Hepatic stellate cell (primary cell): ENCODE measurements at places on chromosomes 3 and 15.

- no peak for DNase-seq
Measured at GRCh38 chr3:77414881-77415280, 375.0 kb downstream of the ROBO2 start.

GRCh38 chr3:99111235-99111634, 209.7 kb upstream of the DCBLD2 start:
- no peak for DNase-seq

DNA sequence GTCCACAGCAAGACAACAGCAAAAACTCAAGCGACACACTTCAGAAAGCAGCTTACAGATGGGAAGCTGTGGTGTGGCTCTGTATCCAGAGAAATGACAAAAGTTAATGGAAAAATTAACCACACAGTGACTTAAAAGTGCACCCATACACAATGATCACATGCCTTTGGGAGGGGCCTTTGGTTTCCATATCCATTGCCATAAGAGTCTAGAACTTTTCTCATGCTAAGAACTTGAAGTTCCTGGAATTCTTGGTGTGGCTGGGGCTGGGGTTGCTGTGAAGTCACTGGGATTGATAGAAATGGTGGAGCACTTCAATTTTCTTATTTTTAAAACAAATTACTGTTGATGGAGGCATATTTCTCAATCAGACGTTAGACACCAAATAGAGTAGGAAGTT, 108.6 kb upstream of the FEZF2 start:
- no peak for DNase-seq

- no peak for DNase-seq
Measured at GRCh38 chr3:113140876-113141275, 70.5 kb upstream of the BOC start.

DNA sequence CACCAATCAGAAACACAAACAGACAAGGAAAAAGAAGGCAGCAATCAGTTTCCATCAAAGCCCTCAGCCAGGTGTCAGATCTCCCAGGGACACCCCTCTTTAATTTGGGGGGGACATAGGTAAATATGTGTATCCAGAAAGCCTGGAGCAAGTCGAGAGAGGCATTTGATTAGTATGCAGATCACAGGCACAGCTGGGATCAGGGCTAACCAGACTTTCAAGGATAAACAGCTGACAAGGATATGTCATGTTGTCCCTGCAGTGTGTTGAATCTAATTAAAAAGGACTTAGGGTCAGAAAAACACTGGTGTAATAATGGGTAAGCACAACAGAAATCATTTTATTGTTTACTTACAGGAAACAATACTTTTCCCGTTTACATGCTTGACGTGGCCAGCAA, 30.2 kb downstream of the NSMCE3 start:
- DNase-seq, result no peak

GRCh38 chr3:69712269-69712668, 27.0 kb upstream of the MITF start:
- DNase-seq, result no peak

DNA sequence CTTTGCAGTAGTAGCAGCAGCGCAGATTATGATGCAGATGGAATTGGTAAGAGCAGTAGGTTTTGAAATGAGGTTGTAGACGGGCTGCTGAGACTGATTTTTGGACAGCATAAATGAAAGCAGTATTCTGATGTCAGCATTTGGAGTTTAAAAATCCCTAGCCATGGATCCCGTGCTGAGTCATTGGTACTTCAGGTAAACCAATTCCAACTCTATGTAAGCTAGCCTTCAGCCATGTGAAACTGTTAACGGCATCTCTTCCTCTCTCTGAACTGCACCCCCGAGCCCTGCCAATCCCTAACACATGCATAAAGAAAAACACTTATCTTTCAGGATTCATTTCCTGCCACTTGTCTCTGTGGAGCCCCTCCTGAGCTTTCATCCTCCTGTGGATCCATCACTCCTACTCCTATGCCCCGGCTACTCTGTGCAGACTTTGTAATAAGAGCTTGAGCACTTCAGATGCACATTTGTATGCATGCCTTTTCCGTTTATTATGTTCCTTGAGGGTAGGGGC, 119.0 kb downstream of the AKAP13 start:
- no peak for DNase-seq

DNA sequence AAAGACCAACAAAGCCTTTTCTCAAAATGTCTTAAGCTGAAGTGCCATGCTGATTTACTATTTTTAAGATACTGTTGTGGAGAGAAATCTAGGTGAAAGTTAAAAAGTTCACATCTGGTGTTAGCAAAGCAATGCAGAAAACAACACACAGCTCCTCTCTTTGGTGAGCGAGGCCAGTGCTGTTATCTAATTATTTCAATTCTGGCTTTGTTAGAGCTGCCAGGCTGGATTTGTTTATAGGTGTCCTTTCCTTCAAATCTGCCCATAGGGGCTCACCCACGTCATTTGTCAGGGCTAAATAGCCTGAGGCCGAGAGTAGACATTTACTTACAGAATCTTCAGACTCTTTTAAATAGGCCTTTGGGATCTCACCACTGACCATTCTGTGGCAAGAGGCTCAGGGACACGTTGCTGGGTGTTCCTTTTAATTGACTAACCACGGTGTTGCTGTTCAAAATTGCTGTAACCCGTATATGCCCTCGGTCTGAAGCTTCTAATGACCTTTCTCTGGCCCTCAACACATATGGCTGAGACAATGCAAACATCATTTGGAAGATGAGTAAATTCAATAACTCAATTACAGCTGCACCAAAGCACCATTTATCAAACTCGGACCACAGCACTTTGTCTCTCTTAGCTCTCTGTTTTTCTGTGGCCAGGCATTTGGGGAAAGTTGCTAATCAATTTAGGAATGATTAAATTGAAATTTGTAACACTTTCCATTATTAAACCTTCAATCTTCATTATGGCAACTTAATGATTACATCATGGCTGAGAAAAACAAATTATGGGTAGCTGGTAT, 152.6 kb downstream of the PDZRN3 start:
- no peak for DNase-seq

GRCh38 chr15:77854980-77855379, 222.3 kb upstream of the LINGO1 start:
- no peak for DNase-seq

DNA sequence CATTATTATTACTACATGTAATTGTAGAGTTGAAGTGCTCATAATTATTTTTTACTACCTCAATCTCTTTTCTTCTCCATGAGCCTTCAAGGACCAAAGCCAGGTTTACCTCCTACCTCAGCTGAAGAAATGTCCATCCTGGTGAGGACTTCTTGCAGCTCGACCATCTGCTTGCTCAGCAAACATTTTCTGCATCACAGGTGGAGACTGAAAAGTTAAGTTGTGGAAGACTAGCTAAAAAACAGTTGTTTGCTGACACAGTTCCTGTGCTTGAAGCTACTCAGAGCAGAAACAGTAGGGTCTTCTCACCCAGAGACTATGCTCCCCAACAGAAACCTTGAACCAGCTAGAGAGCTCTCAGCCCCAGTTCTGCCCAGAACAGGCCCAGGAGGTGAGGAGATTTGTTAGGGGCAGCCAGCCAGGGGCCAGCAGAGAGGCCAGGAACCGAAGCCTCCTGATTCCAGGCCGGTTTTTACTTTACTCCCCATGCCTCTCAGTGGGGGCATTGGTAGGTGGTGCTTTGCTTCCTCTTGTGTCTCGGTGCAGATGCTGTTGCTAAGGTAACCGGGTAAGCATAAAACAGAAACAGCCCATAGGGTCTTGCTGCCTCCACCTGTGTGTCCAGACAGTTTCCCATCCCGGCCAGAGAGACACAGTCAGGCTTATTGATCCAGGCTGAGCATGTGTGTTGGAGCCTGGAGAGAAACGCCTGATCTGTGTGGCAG, 54.9 kb downstream of the CCNL1 start:
- DNase-seq, result no peak

DNA sequence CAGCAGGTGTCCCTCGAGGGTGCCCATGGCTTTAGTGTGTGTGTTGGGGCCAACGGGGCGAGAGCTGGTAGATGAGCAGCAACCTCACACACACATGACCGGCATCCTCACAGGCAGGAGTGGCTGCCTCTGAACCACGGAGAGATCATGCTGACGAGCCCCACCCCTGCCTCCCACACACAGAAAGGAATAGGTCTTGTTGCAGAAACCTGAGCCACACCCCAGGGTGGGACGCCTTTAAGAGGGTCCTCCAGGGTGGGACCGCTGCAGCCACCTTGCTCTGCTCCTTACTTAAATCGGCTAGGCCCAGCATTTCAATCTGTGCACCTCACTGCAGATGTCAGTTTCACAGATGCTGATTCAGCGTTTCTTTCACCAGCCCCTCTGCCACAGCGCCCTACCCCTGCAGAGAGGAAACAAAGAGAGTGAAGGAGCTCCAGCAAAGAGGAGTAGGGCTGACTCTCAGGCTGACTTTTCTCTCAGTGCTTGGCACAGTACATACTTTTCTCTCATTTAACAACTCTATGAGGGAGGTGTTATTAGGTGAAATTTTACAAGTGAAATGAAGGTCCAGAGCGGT, 61.2 kb upstream of the EPHB3 start:
- DNase-seq, result no peak

DNA sequence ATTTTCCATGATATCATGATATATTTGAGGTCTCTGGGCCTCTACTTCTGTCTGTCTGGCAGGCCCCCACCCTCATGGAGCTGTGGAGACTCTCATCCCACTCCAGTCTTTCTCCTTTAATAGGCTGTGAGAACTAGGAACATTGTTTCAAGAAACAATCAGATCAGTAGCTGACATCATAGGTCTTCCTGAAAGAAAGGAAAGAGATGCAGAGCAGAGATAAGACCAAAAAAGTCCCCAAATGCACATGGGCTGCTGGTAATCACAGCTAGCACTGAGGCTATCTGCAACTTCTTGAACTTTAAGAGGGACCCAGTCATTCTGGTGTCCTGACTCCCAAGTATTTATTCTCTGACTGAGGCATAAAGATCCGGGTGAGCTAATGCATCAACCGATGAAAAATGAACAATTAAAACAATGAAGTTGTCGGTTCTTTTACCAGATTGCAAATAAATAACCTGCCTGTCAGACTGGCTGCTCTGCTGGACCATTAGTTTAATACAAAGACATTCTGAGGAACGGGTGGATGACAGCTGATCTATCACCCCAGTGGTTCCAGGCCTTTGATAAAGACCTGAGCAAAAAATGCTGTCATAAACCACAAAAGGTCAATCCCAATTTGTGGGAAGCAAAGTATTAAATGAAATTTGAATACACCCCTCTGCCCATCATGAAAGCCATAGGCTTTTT, 780.8 kb upstream of the GOLIM4 start:
- no peak for DNase-seq

GRCh38 chr3:14823910-14824629, 5.3 kb downstream of the FGD5 start:
- no peak for DNase-seq

- peak; percentile 15 for DNase-seq
Measured at GRCh38 chr3:47416041-47416440, 35.2 kb downstream of the PTPN23 start.

DNA sequence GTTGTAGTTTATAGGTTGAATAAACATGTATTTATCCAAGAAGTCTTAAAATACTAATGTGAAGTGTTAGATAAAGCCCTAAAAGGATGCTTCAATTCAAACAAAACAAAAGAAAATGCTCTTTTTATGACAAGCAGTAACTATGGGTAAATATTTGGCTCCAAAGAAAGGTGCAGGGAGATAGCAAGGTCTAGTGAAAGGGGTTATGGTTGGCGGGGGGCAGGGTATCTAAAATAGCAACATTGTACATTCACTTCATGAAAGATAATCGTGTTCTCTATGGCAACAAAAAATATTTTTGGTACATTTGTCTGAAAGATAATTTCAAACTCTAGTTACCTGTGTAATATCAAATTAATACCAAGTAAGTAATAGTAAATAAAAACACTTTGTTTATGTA, 149.5 kb downstream of the FGF12 start:
- no peak for DNase-seq

DNA sequence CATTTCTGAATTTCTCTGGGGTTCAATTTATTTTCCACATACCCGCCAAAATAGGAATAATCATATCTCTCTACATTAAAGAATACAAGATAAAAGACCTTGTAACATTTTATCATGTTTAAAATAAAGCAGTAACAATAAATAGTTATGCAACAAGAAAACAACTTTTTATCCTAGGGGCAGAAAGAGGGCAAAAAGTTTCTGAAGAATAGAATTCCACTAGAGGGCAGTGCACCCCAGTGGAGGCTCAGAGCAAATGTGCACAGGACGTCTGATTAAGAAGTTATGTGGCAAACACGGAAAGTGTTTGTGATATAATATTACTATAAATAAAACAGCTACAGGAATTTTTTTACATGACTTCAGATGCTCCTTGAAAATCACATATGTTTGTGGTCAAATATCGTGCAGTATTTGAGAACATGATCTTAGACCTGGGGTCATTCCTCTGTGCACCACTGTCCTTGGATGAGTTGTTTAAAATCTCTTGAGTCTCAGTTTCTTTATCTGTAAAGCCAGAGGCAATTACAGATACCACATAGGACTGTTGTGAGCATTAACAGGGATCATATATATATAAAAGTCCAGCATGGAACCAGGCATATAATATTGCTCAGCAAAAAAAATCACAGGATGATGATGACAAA, 13.2 kb upstream of the PIK3R4 start:
- DNase-seq, result peak; percentile 36

GRCh38 chr3:62028236-62028635, 345.1 kb downstream of the FEZF2 start:
- DNase-seq, result no peak

DNA sequence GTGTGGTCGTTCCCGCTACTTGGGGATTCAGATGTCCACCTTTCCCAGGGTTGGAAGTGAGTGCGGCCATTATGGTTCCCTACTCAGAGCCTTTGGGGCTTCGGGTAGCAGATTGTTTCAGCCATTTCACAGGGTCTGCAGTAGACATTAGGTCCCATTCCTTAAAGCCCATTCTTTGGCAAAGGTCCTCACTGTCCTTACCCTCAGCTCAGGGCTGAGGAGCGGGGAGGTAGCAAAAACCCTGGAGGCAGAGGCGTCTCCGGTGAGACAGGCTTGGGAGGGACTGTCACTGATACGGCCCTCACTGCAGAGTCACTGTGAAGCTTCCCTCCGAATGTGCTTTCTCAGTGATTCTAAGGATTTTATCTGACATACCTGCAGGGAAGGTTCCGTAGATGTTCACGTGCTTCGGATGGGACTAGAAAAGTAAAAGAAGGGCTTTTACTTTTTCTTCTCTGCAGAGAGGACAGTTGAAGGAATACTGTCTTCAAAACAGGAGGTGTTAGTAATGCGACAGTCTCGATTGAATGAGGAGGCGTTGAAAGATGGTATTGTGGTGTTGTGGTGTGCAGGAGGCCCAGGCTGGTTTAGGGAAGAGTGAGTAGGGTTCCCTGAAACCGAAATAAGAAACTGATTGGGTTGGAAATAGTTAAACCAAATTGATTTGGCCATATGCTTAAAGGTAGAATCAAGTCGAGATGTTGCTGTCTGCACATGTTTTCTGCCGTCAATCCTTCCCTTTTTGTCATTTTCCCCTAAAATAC, 630 bp downstream of the ATP6V1A start:
- DNase-seq, result peak; percentile 14

DNA sequence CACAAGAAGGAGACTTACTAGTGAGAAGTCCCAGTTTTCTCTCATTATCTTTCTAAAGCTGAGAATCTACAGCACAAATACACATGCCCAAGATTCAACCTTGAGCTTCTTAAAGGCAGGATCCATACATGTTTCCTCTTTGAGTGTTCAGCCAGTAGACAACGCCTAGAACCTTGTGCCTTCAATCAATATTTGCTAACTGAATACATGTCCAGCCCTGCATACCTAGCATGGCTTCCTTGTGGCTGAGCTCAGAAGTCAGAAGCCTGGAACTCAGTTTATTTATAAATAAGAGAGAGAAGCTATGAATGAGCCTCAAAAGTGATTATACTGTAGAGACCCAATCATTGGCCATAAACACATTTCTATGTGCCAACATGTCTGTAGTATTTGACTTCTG, 43.5 kb downstream of the ACP3 start:
- DNase-seq, result no peak
